ENCODE measurements at places on chromosomes 1 and 21. TPM values are rescaled to one million over a fixed set of nuclear protein-coding genes. Genes with fewer than 3 reads are reported as not detected.

Gene SH3GLB1
- total RNA-seq: 44.5 TPM

Gene CNR2
- total RNA-seq: not detected

Gene PIK3C2B
- total RNA-seq: 7.3 TPM

Gene VHLL
- total RNA-seq: 0.32 TPM

Gene FCGR3A
- not detected for total RNA-seq

Gene SLFNL1
- total RNA-seq: under 0.01 TPM

Gene ACTN2
- total RNA-seq: not detected

Gene KRTAP13-2
- total RNA-seq: not detected

Gene NECTIN4
- total RNA-seq: 0.32 TPM

Gene ZNF648
- total RNA-seq: not detected

Gene TP73
- total RNA-seq: not detected

Gene THEMIS2
- total RNA-seq: 6.4 TPM

Gene PTPN22
- 0.86 TPM for total RNA-seq

- peak; percentile 79 for DNase-seq
These were observed 14.1 kb downstream of the AZIN2 start for GRCh38 chr1:33094971-33095604.

DNA sequence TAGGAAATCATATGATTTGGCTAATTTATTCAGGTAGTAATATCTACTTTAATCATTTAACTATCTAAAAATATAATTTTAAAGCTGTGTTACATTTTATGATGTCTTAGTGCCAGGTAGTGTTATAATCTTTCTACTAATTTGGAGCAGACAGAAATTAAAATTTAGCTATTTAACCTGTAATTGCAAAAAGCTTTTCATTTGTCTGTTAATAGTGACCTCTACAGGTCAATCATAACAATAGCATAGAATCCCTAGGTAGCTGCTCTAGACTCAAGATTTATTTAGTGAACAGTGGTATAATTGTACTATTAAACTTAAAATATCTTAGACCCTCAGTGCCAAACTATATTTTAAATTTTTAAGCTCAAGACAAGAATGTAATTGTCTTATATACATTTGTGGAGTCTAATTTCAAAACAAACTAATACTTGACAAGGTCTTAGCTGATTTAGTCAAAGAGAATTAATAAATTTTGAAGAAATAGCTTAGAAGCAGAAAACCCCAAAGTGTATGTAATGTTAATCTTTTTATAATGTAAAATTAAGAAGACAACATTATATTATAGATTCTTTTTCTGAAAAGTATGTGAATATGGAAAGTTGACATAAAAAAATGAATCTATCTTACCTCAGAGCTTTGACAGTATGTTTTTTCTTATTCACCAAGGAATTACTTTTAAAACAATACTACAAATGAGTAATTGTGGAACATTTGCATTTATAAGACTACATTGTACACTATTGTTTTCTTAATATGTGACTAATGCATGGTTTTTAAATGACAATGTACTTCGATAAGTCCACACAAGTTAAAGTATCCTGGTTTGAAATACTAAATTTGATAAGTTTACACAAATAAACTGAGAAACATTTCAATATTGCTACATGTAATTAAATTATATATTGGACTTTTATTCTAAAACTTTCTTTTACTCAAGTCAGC, 64.1 kb upstream of the RNPC3 start:
- DNase-seq: peak; percentile 21

DNA sequence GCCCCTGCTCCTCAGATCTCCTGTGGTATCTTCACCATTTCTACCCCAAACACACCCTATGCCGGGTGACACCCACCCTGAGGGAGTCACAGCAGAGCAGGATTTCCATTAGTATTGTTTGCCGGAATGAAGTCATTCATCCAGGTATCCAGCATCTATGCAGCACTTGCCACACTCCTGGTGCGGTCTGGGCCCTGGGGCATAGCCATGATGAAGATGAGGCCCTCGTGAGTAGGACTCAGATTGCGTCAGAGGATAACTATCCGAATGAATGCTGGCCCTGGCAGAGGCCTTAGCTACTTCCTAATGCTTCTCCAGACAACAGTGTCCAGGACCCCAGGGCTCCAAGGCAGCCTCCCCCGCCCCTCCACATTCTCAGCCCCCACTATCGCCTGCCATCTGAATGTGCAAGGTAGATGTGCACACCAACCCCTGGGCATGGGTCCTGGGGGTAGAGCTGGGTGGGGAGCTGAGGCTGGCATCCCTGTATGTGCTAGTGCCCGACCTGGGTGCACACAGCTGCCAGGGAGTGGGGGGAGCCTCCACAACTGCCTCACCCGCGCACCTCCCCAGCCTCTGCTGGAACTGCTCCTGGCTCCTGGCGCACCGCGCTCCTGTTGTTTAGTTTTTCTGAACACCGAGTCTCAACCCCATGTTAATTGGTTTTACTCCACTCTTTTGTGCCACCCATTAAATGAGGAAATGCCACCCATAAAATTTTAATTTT, 25.5 kb upstream of the ZC3H12A start:
- peak; percentile 25 for DNase-seq

- no peak for DNase-seq
These were observed 35.8 kb upstream of the JAK1 start for GRCh38 chr1:65002156-65002507.

- no peak for DNase-seq
These were observed 354.2 kb upstream of the ESRRG start for GRCh38 chr1:217077426-217077825.

DNA sequence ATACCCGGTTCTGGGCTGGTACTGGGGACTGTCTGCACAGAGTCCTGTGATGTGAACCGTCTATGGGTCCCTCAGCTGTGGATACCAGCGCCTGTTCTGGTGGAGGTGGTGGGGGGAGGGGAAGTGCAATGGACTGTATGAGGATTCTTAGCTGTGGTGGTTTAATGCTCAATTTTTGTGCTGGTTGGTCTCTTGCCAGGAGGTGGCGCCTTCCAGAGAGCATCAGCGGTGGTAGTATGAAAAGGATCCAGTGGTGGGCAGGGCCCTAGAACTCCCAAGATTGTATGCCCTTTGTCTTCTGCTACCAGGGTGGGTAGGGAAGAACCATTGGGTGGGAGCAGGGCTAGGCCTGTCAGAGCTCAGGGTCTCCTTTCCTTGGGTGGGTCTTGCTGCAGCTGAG, 89.4 kb upstream of the B3GALT2 start:
- DNase-seq: no peak

DNA sequence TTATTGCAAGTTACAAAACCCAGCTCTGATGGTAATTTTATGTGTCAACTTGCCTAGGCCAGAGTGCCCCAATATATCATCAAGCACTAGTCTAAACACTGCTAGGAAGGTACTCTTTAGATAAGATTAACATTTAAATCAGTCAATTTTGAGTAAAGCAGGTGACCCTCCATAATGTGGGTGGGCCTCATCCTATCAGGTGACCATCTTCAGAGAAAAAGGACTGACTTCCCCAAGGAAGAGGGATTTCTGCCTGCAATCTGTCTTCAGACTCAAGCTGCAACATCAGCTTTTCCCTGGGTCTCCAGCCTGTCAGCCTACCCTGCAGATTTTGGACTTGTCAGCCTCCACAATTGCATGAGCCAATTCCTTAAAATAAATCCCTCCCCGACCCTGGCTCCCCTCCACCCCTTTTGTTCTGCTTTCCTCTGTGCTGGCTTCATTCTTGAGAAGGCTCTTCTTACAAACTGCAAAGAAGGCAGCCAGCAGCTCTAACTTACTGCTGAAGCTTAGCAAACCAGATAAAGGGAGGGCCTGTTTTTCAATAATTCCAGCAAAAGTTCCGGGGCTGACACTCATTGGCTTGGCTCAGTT, 56.4 kb upstream of the RUNX3 start:
- DNase-seq: no peak

DNA sequence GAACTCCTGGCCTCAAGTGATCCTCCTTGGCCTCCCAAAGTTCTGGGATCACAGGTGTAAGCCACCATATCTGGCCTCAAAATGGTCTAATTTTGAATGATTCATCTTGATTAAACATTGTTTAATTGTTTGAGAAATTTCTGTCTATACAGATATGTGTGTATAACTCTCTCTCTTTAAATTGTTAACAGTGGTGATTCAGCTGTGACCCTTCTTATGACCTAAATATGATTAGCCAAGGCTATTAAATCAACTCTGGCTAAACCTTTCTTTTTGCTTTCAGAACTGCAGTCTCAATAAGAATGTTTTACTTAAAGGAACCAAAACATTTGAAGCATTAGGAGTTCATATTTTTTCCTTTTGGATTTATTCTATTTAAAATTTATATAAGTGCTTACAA, 19.2 kb upstream of the B3GALT5 start:
- no peak for DNase-seq

- DNase-seq: no peak
These were observed 28.8 kb downstream of the CD101 start for GRCh38 chr1:117030271-117030877.

GRCh38 chr1:109906160-109906838, 4.3 kb upstream of the CSF1 start:
- no peak for DNase-seq

GRCh38 chr1:160362168-160362957, 4.5 kb upstream of the NHLH1 start:
- peak; percentile 25 for DNase-seq

GRCh38 chr1:8754993-8755392, 62.4 kb downstream of the RERE start:
- no peak for DNase-seq

DNA sequence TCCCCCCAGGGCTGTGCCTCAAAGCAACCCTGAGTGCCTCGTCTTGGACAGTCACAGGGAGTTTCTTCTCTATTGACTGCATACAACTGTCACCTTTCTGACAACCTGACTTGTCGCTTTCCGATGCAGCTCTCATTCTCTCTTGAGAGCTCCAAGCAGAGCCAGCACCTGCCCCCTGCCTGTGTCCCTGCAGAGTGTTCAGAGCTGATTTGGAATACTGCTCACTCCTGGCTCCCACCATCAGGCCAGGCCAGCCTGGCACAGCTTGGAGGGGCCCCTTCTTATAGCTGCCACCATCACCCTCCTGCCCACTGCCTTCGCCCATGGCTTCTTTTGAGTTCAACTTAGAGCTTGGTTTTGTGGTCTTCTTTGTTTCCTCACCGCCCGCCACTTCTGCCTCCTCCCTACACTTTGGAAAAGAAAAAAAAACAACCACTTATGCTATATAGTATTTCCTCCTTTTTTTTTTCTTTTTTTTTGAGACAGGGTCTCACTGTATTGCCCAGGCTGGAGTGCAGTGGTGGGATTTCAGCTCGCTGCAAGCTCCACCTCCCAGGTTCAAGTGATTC, 12.3 kb downstream of the NCF2 start:
- no peak for DNase-seq

DNA sequence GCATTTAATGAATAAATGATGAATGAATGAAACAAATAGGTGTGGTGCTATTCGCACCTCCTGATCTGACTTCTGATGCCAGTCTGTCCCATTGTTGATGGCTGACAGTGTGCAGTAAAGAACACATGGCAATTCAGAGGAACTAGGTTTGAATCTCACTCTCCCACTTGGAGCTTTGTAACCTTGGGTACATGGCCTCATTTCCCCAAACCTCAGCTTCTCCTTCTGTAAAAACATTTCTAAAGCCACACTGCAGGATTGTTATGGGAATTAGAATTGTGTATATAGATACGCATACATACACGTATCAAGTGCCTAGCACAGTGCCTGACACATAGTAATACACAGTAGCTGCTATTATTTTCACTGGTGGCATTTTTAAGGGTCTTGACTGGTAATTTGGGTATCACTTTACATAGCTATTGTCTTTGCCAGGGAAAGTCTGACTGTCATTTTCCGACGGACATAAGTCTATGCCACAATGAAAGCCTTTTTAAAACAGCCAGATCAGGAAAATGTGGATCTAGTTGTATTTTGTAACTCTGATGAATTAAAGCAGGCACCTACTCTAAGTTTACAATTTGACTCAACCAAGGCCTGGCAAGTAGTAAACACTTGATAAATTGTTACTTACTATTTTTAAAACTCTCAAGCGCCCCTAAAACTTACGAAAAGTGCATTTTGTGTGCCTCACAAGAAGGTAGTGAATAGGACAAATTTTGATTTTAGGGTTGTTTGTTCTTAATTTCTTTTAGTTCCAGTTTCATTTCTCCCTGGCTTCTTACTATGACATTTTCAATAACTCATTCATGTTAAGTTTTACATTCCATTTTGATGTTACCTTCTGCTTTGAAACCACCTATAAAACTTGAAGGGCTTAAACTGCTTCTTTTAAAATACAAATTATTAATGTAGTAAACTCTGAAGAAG, 164.4 kb downstream of the SDCCAG8 start:
- peak; percentile 22 for DNase-seq

DNA sequence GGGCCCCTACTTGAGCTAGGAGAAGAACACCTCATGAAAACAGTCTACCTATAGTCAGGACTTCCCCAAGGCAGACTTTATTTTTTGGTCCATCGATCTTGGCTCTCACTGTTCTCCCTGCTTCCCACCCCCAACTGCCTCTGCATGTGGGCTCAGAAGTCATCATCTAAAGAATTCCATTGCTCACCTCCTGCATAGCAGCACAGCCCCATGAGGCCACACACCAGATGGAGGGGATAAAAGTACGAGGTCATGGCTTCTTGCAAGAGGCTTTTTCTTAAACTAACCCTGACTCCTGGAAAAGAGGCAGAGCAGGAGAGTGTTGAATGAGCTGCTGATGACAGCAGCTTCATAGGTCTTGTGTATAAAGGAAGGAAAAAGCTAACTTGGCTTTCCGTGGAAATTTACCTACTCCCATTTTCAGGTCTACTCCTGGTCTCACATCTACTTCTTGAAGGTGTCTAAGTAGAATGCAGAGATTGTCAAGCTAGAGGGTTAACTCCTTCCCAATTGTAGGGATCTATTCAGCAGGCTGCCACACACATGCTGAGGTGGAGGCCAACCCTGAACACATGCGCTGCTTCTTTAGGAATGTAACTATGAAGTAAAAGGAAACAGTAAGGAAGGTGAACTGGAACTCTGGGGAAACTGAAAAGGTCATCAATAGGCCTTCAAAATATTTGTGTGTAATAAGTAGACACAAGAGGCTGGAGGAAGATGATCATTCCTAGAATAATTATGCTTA, 18.7 kb downstream of the WNT2B start:
- DNase-seq: peak; percentile 65

- DNase-seq: peak; percentile 68
These were observed 9.8 kb downstream of the BTG3 start for GRCh38 chr21:17602874-17603273.

- no peak for DNase-seq
These were observed 416.3 kb upstream of the ESRRG start for GRCh38 chr1:217139513-217139912.

GRCh38 chr1:223135176-223135942, 7.7 kb downstream of the TLR5 start:
- DNase-seq: no peak

DNA sequence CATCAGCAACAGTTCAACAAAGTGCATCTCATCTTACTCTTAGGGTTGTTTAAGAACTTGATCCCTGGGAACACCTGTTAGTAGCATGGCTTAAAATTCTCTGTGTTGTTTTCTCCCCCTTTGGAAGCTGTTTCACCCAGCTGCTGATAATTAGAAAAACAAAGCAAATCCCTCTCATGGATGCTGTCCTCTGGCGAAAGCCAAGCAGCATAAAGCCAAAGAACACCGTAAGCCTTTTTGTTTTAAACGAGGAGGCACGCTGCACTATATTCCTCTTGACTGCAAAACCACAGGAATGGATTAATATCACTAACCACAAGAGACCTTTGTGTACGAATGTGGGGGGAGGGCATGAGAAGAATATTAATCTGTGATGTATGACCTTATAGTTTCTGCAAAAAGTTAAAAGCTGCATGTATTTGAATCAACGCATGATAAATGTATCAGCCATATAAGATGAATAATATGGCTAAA, 923.2 kb downstream of the LTN1 start:
- DNase-seq: peak; percentile 80

Data from fibroblast of villous mesenchyme (primary cell).